ENCODE measurements at places on chromosomes 7 and 10.

- no peak for DNase-seq
Measured at GRCh38 chr7:126529254-126529653, 723.5 kb downstream of the GRM8 start.

GRCh38 chr7:41328131-41328530, 374.8 kb downstream of the INHBA start:
- no peak for DNase-seq

- DNase-seq: no peak
Measured at GRCh38 chr7:139680676-139681462, 96.9 kb downstream of the HIPK2 start.

DNA sequence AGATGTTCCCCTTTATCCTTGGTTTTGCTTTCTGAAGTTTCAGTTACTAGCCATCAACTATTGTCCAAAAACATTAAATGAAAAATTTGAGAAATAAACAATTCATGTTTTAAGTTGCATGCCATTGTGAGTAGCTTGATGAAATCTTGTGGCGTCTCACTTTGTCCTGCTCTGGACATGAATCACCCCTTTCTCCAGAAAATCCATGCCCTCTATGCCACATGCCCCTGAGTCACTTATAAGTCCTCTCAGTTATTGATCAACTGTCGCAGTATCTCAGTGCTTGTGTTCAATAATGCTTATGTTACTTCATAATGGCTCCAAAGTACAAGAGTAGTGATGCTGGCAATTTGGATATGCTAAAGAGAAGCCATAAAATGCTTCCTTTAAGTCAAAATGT, 208.0 kb upstream of the FERD3L start:
- DNase-seq: no peak

DNA sequence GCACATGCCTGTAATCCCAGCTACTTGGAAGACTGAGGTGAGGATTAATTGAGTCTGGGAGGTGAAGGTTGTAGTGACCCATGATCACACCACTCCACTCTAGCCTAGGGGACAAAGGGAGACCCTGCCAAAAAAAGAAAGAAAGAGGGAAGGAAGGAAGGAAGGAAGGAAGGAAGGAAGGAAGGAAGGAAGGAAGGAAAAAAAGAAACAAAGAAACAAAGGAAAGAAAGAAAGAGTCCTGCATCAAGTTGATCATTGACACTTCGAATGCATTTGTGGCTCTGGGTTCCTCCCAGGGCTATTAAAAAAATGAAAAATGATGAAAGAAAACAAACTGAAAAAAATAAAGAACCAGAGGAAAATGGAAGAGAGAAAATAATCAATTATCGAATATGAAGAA, 3.9 kb upstream of the PRRT4 start:
- DNase-seq: no peak

GRCh38 chr7:109003742-109004141, 434.1 kb downstream of the DNAJB9 start:
- no peak for DNase-seq

Measured in sciatic nerve (tissue), 2 donors.